G401 (cell line): ENCODE measurements at places on chromosomes 12 and 14. TPM values are rescaled to one million over a fixed set of nuclear protein-coding genes. Genes with fewer than 3 reads are reported as not detected.

The MGST1 gene
- total RNA-seq, result not detected in 2 replicates

The DEPDC4 gene
- total RNA-seq, result 0.10 and 1.5 TPM in 2 replicates

The NRIP2 gene
- not detected in 2 replicates for total RNA-seq

The COX8C gene
- not detected in 2 replicates for total RNA-seq

GRCh38 chr14:98198385-98198784, 1073.6 kb downstream of the BCL11B start:
- DNase-seq, result no peak

DNA sequence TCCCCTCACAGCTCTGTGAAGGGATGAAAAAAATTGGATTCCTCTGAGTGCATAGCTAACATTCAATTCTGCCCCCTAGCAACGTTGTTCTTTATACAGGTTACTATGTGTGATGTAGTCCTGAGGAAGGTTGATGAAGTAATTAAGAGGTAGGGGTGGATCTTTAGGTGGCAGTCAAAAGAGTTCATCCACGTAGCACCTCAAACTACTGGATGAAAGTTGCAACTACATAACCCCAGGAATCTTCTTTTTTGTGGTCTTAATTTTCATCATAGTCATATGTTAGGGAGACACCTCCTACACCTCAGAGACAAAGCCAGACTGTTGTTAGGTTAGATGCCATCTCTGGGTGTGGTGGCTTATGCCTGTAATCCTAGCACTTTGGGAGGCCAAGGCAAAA, 10.2 kb upstream of the NFE2 start:
- no peak for DNase-seq

- no peak for DNase-seq
Observed at GRCh38 chr14:36443374-36443773, 76.7 kb downstream of the NKX2-1 start.

- no peak for DNase-seq
Observed at GRCh38 chr12:111869671-111870070, 27.6 kb downstream of the MAPKAPK5 start.

DNA sequence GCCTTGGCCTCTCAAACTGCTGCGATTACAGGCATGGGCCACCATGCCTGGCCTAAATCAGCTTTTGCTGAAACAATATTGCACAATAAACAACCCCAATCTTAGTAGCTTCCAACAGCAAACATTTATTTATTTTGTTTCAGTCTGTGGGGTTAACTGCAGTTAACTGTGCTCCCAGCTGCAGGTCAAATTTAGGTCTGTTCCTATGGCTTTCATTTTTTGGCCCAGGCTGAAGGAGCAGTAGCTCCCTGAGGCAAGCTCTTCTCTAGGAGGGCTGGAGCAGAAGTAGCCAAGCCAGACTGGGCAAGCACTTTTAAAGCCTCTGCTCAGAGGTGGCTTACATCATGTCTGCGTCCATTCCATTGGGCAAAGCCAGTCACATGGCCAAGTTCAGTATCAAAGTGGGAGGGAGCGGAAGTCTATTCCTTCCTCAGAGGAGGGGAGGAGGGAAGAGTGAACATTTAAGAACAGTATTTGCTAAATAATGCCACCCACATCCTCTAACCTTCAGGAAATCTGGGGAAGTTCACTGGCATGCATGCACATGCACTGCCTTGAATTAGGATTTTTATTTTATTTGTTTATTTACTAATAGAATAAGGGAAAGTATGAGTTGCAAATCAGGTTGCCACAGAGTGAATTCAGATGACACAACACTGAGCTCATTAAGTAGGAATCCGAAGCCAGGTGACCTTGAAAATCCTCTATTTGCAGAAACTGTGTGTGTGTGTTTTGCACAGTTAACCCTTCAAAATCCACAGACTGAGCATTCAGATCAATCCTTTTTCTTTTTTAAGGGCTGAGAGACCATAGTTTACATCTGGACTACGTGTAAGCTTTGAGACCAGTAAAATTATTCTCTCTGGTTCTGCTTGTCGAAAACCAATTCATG, 122.0 kb upstream of the SEL1L start:
- DNase-seq, result no peak

GRCh38 chr14:74324931-74325361, 22.2 kb upstream of the ABCD4 start:
- peak; percentile 13 for DNase-seq

DNA sequence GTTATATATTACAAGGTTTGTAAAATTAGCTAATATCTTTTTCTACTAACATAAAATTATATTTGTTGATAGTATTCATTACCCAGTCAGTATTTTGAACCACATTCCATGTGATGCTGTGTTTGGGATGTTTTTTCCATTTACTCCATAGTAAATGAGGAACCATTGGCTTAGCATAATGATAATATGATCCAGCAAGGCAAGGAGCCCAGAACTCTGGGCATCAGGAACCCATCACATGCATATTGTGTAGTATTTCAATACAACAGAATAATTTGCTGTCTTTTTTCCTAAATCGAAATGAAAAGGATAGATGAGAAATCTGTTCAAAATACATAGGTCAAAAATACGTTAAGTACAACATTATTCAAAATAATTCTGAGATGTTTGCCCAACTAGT, 48.7 kb upstream of the GARIN2 start:
- no peak for DNase-seq

DNA sequence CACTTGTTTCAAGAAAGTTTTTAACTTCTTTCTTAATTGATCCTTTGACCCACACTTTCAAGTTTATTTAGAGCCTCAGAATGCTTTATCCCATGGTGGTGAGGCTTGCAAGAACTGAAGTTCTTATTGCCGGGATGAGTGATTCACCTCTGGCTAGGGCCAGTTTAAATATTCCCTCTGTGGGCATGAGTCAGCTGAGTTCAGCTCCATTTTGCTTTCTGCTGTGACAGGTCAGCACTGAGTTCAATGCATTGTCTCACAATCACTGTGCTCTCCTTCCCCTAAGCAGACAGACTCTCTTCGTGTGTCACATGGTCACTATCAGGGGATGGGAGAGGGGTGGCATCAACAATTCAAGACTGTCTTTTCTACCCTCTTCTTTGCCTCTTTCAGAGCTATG, 514.6 kb upstream of the FBXO33 start:
- DNase-seq, result no peak

- DNase-seq, result no peak
Observed at GRCh38 chr14:103220134-103220981, 97.1 kb downstream of the TNFAIP2 start.

GRCh38 chr12:5716976-5717375, 228.1 kb downstream of the ANO2 start:
- no peak for DNase-seq

DNA sequence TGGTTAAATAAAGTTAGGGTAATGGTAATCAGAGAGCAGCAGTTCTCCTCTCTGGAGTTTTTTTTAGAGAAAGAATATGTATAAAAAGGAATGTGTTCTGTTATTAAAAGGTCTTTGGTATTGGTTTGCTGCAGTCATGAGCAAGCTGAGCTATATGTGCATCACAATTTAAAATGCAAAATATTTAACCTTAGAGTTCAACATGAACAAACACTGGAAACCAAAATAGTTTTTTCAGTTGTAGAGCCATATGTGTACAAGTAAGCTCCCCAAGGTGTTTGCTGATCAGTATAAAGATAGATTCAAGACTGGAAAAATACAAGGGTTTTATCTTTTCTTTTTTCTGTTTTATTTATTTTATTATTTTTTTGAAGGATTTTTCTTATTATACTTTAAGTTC, 245.0 kb downstream of the NUBPL start:
- no peak for DNase-seq
